ENCODE measurements at places on chromosomes 1 and 21.

- no peak for DNase-seq
Measured at GRCh38 chr1:81874461-81874860, 73.7 kb downstream of the ADGRL2 start.

DNA sequence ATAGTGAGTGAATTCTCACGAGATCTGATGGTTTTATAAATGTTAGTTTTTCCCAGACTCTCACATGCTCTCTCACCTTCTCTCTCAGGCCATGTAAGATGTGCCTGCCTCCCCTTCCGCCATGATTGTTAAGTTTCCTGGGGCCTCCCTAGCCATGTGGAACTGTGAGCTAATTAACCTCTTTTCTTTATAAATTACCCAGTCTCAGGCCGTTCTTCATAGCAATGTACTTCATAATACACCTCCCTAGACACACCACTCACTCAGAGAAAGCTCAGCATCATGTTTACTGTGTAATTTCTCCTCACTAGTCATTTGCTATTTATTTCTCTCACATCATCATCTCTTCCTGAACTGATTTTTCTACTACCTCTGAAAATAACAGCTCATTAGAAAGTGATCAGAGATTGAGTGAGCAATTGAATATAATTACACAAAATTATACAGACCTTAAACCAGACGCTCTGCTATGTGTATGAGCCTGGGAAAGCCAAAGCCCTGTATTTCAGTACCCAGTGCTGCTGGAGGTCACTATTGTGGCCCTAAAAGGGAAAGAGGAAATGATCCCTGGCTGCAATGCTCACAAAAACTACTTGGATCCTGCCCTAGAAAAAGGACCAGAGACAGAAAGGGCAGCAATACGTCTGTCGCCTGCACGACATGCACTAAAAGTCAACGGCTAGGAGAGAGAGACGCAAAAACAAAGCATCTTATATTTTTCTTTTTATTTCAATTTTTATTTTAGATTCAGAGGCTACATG lies 284.5 kb downstream of the DSCAM start:
- DNase-seq, result no peak

GRCh38 chr21:34362136-34362444 lies 1.7 kb upstream of the KCNE2 start:
- DNase-seq, result no peak

- DNase-seq, result no peak
Measured at GRCh38 chr1:27397749-27398148, 5.3 kb downstream of the GPR3 start.

DNA sequence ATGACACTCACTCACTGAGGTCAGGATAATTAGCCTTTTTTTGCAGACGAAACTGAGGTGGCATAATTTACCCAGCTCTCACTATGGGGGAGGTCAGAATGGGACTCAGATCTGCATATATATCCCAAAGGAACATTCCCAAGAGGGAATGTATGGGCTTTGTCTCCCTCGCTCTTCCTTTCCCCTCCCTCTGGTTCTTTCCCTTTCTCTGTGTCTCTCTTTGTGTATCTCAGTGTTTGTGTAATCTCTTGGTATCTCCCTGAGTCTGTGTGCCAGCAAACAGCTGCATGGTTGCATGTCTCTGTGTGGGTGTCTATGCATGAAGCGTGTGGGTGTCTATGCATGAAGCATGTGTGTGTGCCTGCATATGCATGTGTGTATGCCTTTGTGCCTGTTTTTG lies 4.7 kb downstream of the TMEM39B start:
- DNase-seq, result no peak

GRCh38 chr21:28699596-28700259 lies 292.9 kb downstream of the LTN1 start:
- DNase-seq, result no peak

GRCh38 chr1:60504206-60504840 lies 430.8 kb upstream of the C1orf87 start:
- no peak for DNase-seq

Data from GM12864 (cell line).